D721Med (cell line): ENCODE measurements at places on chromosomes 3 and 15.

DNA sequence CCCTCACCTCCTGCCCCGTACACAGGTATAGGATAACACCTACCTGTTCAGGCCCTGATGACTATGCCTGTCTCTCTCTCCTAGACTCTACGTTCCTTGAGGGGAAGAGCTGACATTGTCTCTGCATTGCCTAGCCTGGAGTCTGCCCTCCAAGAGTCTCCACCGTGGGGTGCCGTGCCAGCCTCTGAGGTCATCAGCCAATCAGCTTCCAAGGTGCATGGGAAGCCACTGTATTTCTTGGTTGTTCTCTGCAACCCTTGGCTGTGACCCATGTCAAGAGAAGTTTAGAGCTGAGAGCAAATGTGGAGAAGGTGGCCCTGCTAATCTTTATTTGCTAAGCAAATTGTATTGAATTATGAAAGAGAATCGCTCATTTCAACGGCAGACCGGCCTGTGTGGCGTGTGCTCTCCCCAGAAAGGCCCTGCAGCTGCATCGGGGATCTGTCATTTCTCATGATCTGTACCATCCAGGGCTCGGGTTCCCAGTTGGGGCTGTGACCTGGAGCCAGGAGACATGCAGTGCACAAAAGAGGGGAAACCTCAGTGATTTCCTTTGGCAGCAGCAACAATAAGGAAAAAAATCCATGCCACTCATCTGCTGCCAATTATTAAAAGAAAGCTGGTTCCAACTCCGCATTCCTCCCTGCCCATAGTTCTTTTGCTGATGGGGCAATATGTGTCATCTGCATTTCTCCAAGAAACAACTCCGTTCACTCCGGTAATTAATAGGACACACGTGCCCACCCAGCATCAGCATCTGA, 182.2 kb downstream of the MEGF11 start:
- no peak for DNase-seq

- DNase-seq: no peak
Measured at GRCh38 chr15:69610858-69611257, 158.2 kb downstream of the RPLP1 start.

- no peak for DNase-seq
Measured at GRCh38 chr3:188180114-188180513, 26.2 kb downstream of the LPP start.

DNA sequence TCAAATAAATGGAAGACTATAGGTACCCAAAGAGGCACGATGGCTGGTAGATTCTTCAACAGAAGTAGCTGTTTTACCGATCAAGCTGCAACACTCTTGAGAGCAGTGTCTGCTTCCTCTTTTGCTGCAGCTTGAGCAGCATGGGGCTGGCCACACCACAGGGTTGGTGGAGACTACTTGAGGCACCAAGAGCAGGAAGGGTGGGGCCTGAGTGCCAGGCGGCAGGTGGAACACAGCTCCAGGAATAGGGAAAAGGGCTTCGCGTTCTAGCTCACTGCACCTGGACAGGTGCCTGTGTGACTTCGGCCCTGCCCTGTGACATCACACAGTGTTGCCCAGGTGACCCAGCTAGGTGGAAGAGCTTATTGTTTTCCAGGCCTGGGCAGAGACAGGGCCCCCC, at the start of gene CCDC33:
Gene CCDC33 (plus strand): TSS at position 365 of the 400 bp plus-strand sequence. CDS start 394 bp downstream, outside the sequence.
- no peak for DNase-seq

DNA sequence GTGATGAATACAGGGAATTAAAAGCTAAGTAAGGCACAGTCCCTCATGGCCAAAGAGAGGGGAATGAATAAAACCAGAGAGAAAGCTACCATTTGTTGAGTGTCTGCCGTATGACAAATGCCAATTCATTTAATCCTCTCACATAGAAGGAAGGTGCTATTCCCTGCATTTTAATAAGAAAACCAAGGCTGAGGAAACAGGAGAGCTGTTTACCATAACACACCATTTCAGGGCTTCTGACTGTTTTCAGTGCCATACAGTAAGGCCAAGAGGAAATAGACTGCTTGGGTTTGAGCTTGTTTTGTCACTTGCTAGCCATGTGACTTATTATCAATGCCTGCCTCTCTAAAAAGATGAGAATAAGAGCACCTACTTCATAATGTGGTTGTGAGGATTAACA, 10.1 kb downstream of the BTBD1 start:
- no peak for DNase-seq

DNA sequence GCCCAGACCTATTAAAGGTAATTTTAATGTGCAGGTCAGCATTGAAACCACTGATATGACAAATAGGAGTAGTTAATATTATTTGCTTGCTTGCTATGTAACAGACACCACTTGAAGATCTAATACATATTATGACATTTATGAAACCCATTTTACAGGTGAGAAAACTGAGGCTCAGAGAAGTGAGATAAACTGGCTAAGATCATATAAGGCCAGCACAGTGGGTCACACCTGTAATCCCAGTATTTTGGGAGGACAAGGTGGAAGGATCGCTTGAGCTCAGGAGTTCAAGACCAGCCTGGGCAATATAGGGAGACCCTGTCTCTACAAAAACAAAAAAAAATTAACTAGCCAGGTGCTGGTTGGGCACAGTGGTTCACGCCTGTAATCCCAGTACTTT, 33.1 kb upstream of the EIF4A2 start:
- DNase-seq: no peak

- no peak for DNase-seq
Measured at GRCh38 chr3:51422211-51422610, 31.1 kb downstream of the RBM15B start.

- no peak for DNase-seq
Measured at GRCh38 chr15:65553691-65554090, 23.4 kb downstream of the HACD3 start.

GRCh38 chr15:65634356-65634755, 12.6 kb downstream of the SLC24A1 start:
- no peak for DNase-seq

GRCh38 chr3:84724877-84725276, 233.9 kb upstream of the CADM2 start:
- no peak for DNase-seq

DNA sequence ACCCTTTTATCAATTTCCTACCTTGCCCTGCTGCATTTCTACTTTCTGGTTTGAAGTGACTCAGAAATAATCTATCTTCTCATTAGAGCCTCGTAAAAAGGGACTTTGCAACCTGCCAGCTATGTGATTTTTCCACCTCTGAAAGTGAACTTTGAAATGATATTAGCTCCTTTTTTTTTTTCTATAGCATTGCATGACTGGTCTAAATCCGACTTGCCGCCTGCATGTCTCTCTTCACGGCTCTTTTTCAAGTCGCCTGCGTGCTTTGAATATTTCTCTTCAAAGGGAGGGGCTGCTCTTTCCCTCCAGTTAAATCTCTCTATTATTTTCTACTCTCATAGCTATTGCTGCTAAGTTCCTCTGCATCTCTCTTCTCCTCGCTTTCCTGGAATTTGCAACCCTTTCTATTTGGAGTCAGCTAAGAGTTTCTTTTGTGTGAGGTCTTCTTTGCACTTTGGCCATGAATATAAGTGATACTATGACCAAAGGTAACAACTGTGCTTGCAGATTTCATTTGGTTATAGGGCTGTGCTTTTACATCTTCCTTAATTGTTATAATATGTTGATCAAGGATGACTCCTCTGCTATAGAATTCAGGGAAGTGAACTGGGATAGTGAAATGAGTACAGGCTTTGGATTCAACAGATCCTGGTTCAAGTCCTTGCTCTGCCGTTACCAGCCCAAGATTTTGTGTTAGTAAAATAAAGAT, 541.1 kb downstream of the AGBL1 start:
- no peak for DNase-seq

- no peak for DNase-seq
Measured at GRCh38 chr3:117669774-117670173, 960.2 kb downstream of the TUSC7 start.

DNA sequence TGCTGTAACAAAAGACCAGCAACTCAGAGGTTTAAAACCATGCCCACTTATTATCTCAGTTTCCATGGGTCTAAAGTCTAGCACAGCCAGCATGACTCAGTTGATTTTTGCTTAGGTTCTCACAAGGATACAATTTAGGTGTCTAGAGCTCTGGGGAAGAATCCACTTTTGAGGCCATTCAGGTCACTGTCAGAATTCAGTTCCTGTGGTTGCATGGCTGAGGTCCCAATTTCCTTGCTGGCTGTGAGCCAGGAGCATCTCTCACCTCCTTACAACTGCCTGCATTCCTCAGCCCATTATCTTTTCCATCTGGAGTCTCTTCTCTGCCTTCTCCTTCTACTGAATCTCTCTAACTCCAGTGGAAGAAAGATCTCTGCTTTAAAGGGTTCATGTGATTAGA, 240.5 kb upstream of the CFAP20DC start:
- DNase-seq: no peak

DNA sequence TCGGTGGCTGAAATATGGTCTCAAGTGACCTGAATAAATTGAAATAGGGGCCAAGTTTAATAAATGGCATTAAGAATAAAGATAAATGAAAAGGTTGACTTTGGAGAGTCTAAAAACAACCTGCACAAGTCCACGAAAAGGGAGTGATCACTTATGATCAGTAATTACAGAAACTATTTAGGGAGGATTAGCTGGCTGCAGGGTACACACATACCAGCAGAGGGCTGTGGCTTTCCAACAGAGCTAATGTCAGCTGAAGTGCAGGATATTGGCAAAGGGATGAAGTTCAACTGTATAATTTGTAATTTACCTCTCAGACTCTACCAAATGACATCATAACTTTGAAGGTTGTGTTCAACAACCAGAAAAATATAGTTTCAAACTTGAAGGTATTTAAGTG, 86.8 kb downstream of the SYNPR start:
- DNase-seq: no peak

GRCh38 chr3:12300137-12300536, 11.3 kb downstream of the PPARG start:
- no peak for DNase-seq

- no peak for DNase-seq
Measured at GRCh38 chr3:50430191-50430590, 70.9 kb upstream of the TMEM115 start.

DNA sequence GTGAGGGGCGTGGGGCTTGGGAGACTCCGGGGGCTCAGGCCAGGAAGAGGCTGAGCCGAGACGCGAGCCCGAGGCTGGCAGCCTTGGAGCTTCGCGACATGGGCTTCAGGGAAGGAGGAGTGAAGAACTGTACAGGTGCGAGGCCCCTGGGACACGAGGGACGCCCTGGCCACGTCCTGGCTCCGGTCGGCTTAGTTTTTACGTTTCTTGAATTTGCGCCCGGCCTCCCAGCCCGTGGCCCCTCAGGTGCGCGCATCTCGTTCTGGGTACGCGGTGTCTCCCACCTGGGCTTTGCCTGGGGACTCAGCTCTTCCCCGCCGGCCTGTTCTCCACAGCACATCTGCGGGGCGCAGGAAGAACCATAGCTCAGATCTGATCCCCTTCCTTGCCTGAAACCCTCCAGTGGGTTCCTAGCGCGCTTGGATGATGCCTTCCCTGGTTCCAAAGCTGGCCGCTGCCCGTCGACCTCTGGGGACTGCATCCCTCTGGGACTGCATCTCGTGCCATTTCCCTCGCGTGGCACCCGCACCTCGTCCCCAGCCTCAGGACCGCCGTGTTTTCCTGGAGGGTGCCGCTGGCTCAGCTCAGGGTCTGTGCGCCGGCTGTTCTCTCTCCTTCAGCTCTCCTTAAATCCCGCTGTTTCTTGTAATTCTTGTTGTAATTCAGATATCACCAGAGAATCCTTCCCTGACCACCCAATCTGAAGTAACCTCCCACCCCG, 614 bp downstream of the CHCHD6 start:
- no peak for DNase-seq

DNA sequence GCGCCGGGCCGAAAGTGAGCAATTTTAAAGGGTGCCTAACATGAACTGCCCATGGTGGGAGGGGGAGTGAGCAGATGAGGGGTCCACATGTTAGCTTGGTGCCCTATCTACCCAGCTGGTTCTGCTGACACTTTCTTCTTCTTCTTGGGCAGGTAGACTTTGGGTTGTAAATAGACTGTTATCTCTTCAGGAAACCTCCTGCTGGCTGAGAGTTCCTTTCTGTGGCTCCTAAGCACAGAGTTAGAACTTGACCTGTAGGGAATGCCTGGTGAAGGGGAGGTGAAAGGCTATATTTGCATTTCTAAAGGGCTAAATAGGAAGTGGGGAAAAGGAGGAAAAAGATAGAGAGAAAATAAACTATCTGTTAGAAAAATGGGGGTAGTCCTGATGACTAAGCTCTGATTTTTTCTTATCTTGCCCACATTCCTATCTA, 521.4 kb upstream of the TGFBR2 start:
- DNase-seq: no peak

DNA sequence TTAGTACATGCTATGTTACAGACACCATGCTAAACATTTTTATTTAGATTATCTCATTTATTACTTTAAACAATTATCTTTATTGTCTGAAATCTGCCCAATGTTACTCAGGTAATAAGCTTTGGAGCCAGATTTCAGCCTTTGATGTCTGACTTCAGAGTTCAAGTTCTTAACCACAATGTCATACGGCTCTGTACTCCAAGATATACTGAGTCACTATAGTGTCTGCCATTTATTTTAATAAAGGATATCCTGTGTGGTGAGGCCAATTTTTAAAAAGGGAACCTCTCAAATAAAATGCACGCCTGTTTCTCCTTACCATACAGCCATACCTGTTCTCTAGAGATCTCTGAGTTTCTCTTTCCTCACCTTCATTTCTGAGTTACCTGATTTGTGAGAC, 193.1 kb downstream of the EPHA3 start:
- DNase-seq: no peak

GRCh38 chr3:179962629-179963387, 73.9 kb downstream of the PEX5L start:
- DNase-seq: no peak

- DNase-seq: no peak
Measured at GRCh38 chr15:83205725-83206324, 1.8 kb downstream of the HDGFL3 start.

GRCh38 chr3:16151109-16151508, 23.4 kb upstream of the GALNT15 start:
- DNase-seq: no peak

DNA sequence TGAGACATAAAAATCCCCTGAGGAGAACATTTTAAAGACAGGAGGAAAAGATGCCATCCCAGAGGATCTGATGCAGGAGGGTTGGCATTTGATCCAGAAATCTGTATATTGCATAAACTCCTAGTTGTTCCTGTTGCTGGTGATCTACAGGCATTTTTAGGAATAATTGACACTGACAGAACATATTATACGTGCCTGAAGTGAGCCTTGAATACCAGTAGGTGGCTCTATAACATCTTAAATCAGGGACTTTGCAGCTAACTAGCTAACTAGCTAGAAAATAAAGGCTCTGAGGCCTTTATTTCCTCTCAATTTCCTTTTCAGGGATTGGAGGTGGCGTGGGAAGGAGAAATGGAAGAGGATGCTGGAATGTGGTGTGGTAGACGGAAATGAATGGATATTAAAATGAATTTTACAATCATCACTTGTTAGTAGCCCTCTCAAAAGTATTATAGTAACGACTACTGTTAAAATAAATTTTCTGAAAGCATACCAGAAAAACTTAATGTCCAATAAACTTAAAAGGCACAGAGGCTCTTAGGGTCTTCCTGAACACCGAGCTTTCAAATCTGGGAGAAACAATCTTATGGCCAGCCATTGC, 73.8 kb upstream of the ZBED2 start:
- no peak for DNase-seq

GRCh38 chr3:72338942-72339669, 509.1 kb downstream of the SHQ1 start:
- DNase-seq: no peak
